Stimulated activated CD4-positive, alpha-beta T cell treated with anti-CD3 and anti-CD28 coated beads, Interleukin-4, amount 100 ng/mL, for 4 hours (primary cell): ENCODE measurements at places on chromosomes 5 and 9.

DNA sequence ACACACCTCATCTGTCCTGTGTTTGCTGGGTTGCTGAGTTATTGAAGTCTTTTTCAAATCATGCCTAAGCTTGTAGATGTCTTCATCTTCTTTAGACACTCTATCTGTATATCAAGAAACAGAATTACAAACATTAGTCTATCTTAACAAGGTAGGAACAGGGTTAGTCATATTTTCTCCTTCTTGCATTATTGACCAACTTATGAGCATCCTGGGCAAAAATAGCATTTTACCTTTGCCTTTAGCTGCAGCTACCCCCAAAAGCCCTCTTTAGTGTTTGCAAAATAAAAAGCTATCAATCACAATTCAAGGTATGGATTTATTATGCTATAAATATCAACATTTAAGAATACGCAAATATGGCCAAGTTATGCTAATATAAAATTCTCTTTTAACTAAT lies 3.4 kb downstream of the PLK2 start:
- no peak for DNase-seq

GRCh38 chr9:131609099-131609830 lies 63.9 kb downstream of the PRRT1B start:
- no peak for DNase-seq

DNA sequence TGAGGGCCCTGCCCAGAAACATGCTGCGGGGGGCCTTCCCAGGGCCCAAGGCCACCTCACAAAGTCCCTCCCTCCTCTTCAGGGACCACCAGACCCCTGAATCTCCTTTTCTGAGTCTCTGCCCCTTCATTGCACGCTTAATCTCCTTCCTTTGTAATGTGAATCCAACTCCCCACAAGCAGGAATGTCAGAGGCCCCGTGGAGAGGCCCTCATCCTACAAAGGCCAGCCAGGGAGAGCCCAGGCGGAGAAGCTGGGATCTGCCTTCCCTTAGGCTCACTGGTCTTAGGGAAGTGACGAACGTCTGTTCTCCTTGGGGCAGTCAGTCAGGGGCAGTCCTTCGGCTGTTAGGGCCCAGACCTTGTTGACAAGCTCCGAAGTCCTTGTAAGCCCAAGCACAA lies 2.3 kb downstream of the SMIM33 start:
- DNase-seq, result no peak

DNA sequence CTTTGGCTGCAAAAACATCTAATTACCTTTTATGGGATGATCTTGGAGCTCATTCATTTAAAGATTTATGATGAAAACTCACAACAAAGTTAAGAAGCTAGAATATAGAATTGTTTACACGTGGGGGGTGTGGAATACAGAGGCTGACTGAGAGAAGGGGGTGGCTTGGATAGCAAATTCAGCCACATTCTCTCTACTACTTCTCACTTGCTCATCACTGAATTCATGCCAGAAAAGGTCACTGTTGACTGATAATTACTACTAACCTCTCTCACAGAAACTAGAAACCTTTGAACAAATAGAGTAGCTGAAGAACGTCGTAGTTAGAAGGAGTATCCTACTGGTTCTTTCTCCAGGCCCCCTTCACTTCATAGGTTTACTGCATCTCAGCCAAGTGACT lies 808.2 kb downstream of the BRINP1 start:
- DNase-seq, result no peak

DNA sequence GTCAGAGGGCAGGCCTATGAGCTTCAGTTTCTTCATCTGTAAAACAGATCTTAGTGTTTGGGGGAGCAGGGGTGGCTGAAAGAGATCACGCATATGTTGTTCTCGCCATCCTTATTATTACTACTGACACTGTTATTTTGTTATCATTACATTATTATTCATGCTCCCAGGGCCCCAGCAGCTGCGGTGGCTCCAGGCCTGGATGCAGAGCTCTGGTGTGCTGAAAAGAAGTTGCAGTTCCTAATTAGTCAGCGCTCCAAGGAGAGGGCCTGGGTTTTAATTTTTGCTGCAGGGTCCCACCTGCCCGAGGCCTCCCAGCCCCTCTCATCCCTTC lies 19.5 kb downstream of the CXXC5 start:
- DNase-seq, result no peak

DNA sequence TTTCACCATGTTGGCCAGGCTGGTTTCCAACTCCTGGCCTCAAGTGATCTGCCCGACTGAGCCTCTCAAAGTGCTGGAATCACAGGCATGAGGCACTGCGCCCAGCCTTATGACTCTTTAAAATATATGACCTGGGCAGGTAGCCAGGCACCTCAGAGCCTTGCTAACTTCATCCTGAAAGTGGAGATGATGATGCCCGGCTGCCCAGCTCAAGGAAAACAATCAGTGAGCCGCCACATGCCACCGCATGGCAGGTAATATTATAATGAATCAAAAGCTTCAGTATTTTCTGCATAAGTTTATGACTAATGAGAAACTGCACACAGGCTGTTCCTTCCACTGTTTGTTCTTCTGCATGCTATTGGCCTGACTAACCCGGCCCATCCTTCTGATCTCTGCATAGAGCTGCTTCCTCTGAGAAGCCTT lies 30.4 kb upstream of the DMRT1 start:
- DNase-seq, result no peak

DNA sequence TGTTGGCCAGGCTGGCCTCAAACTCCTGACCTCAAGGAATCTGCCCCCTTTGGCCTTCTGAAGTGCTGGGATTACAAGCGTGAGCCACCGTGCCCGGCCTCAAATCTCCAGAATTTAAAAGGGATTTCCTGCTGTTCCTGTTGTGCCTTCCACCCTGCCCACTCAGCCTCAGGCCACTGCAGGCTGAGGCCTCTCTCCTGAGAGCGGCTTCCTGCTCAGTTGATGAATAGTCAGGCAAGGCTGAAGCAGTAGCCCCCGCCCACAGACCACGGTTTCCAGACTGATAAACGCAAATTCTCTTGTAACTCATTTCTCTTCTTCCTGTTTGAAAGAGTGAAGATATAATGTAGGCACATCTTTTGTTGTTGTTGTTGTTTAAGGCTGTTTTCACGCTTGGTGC lies 127.0 kb upstream of the PLCXD3 start:
- no peak for DNase-seq

DNA sequence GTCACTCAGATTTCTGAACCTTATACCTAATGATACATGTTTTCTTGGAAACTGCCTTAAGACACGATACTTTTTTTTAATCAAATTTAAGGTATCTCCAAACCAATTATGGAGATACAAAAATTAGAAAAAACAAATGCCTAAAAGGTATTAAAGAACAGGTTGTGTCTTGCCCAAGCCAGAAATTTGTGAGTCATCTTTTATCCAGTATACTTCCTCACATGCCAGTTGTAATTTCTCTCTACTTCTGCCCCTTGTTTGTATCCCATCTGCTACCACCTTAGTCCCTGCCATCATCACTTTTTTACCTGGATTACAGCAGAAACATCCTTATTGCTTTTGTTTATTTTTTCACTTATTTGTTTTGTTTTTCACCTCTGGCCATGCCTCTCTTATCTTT lies 571.2 kb upstream of the DAB2 start:
- DNase-seq, result no peak

DNA sequence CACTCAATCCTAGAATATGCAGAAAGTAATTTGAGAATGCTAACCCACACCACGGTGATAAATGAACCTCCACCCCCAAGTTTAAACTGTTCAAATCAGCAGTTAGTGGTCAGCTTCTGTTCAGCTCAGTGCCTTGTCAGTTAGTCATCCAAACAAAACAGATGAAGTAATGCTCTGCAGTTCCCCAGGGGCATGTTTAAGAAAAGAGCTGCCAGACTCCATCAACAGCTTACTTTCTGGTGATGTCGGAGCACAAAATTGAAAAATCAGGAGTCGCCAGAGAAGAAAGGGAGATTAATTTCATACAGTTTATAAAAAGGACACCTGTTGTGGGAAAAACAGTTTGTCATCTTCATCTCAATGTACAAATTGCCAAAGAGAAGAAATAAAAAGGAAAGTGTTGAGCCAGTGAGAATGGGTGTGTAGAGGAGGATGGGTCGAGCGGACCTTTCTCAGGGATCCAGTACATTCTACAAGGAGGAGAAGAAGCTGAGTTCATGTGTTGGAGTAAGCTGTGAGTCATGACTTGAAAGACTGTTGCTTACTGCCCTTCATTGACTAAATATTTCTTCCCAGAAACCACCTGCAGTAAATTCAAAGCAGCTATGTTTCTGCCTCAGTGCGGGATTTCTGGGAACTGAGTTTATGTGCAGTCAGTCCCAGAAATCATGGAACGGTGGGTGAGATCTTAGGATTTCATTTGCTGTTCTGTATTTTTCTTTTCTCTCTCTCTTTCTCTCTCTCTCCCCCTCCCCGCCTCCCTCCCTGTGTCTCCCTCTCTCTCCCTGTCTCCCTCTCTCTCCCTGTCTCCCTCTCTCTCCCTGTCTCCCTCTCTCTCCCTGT lies 13.7 kb downstream of the TRIO start:
- DNase-seq, result no peak
